ENCODE measurements at places on chromosomes 7 and 10.

DNA sequence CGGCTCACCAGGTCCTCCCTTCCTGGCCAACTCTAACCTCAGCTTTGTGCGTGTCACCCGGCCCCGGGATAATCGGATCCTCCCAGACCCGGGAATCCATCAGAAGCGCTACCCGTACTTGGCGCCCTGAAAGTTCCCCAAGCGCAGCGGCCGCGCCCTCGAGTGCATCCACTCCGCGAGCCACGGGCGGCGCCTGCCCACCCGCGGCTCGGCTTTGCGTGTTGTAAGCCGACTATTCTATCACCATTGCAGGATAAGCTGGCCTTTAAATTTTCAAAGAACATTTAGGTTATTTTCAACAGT, 35.7 kb upstream of the EBLN1 start:
- DNase-seq: no peak

GRCh38 chr7:21426286-21427181, 1.3 kb upstream of the SP4 start:
- DNase-seq: peak; percentile 3

- peak; percentile 79 for DNase-seq
Observed at GRCh38 chr7:45923290-45923689, 2.2 kb upstream of the IGFBP3 start.

GRCh38 chr7:108291791-108292440, 161.8 kb upstream of the LAMB4 start:
- DNase-seq: no peak

GRCh38 chr10:12448729-12449391, 99.5 kb downstream of the CAMK1D start:
- peak; percentile 65 for DNase-seq

GRCh38 chr10:75499556-75500160, 68.2 kb downstream of the LRMDA start:
- no peak for DNase-seq

GRCh38 chr7:66099551-66100407, 14.9 kb upstream of the CRCP start:
- DNase-seq: peak; percentile 94

GRCh38 chr10:110759523-110759922, 112.2 kb upstream of the PDCD4 start:
- no peak for DNase-seq

All from EH (cell line).